ENCODE measurements at places on chromosomes 5 and 9.

DNA sequence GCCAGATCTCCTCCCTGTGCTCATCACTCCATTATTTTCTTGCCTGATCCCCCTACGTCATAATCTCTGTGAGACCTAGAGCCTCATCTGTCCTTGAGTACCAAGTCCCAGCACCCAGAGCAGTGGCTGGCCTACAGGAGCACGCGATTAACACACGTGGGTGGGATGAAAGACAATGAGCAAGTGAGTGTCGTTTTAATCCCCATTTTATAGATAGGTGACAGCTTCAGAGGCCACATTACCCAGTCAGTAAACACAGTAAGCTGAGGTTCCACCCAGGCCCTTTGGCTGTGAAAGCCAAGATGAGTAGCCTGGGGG lies 17.3 kb downstream of the TRUB2 start:
- DNase-seq, result no peak

DNA sequence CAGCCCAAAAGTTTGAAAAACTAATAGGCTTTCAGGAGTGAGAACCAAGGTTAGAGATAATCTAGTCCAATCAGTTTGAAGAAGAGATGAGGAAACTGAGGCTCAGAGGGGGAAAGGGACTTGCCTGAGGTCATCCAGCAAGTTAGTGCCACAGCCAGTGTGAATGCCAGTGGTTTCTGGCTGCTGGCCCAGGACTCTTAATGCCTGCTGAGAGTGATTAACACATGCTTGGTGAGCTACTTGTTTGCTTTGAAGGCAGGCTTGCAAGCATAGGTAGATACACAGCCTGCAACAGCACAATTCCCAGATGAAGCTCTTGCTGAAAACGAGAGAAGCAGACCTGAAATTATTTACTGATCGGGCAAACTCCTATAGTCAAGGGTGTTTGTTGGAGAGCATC lies 591.6 kb upstream of the SGCD start:
- DNase-seq, result no peak

DNA sequence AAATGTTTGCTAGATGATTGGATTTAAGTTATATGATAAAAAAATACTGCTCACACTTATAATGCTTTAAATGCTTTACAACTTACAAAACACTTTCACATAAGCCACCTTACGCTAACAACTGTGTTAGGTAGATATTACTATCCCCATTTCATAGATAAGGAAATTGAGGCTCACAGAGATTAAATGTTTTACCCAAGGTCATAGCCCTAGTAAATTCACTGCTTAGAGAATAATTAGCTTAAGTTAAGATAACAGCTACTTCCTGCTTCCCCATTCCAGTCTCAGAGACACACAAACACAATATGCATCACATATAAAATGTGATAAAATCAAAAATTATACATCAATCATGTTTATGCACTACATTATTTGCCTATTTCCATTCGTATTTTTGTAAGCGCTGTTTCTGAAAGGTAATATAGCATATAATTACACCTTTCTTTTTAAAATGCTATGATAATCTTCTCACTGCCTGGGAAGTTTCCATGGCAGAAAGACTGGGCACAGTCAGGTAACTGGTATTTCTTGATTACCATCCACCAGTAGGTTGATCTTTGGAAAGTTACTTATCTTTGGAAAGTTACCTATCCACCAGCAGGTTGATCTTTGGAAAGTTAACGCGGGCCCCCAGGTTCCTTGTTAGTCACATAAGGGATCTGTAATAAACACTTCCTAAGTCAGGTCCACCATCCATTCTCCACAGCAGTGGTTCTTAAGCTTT lies 101.1 kb downstream of the NFIB start:
- no peak for DNase-seq

GRCh38 chr9:136981588-136982231 lies 1.1 kb upstream of the LCNL1 start:
- no peak for DNase-seq

- DNase-seq, result no peak
Observed at GRCh38 chr5:116626272-116626723, 51.7 kb upstream of the SEMA6A start.
